Stimulated activated CD4-positive, alpha-beta T cell treated with anti-CD3 and anti-CD28 coated beads, Interleukin-1b, Interleukin-23, amount 100 ng/mL, for 1 hour (primary cell): ENCODE measurements at places on chromosomes 3 and 15.

DNA sequence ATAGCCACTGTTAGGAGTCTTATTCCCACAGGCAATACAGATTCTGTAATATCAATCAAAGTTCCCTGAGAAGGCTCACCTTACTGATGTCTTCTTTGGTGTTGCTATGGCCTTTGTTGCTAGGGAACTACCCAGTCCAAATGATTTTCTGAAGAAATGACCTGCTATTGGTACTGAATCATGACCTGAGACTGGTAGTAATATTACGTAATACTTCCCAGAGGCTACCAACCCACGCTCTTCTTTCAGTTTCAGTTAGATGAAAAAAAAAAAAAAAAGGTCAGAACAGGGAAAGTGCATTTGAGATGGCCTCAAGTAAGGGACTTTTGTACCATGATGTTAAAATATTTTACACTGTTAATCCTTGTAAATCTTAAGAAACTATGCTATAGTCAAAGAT lies 1092.5 kb upstream of the EPHA6 start:
- DNase-seq, result no peak

- no peak for DNase-seq
Observed at GRCh38 chr15:40011303-40011702, 27.7 kb downstream of the SRP14 start.

- no peak for DNase-seq
Observed at GRCh38 chr15:74826364-74826819, at the start of gene CPLX3. CPLX3 (plus strand) TSS chr15:74826627; CDS start chr15:74826704, 77 bp downstream.

- DNase-seq, result no peak
Observed at GRCh38 chr3:152235709-152236298, 32.9 kb upstream of the MBNL1 start.

DNA sequence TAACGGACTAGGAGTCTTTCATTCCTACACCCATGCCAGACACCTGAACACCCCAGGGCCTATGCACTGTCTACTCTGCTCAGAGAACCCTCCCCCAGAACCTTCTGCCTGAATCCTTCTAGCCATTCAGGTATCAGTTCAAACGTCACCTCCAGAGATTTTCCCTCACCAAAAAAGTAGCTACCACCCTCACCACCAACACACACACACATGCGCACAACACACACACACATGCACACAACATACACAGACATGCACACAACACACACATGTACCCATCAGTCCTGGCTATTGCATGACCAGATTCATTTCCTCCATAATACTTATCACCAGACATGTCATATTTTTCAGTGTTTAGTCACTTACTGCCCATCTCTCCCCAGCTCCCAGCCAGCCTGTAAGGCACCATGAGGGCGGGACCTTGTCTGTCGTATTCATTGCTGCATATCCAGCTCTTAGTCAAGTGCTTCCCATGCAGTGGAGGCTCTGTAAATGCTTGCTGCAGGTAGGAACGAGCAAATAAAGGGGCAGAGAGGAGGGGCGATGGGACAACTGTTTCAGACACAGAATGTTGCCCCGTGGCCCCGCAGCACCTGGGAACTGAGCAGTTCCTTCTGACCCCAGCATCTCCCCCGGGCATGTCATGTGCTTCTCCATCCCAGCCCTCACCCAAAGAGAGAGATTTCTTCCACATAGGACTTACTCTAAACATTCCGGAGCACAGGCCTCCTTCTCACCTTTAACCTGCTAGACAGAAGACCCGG lies 29.2 kb downstream of the XXYLT1 start:
- DNase-seq, result no peak

- no peak for DNase-seq
Observed at GRCh38 chr3:114442246-114442645, 148.4 kb downstream of the TIGIT start.

DNA sequence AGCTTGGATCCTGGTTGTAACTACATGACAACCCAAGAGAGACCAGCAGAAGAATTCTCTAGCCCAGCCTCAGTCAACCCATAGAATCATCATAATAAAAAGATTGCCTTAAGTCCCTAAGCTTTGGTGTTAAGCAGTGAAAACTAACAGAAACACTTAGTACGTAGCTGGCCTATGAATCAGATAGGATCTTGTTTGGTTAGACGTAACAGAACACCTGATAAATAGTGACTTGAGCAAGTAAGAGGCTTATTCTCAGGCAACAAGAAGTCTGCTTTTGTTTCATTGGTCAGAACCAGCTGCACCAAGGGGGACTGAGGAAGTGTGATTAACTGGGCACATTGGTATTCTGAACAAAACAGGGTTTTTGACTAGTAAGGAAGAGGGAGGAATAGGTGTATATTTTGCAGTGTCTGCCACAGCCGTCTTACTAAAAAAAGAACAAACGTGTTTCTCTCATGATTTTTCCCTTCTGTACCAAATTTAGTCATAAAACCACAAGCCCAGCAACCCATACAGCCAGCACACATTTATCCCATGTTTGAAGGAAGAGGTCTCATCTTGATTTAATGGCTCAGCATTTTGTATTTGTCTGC lies 53.3 kb upstream of the GLCE start:
- DNase-seq, result no peak
